ENCODE measurements at places on chromosomes 2 and 18. TPM values are rescaled to one million over a fixed set of nuclear protein-coding genes. Genes with fewer than 3 reads are reported as not detected.
A peak's percentile ranks its signal among the peaks of the same experiment; 100 is the strongest.

GRCh38 chr2:129256642-129257041 lies 722.8 kb upstream of the RAB6C start:
- DNase-seq = no peak

GRCh38 chr2:197613509-197613987 lies 61.8 kb downstream of the RFTN2 start:
- DNase-seq = no peak

- no peak for DNase-seq
These were observed 1.3 kb downstream of the LRRTM4 start for GRCh38 chr2:77520641-77521547.

LCT gene
- polyA plus RNA-seq = not detected

- DNase-seq = no peak
These were observed 4.0 kb downstream of the NRXN1 start for GRCh38 chr2:51027968-51028367.

- no peak for DNase-seq
These were observed 98.4 kb downstream of the CDK15 start for GRCh38 chr2:201904538-201905420.

DNA sequence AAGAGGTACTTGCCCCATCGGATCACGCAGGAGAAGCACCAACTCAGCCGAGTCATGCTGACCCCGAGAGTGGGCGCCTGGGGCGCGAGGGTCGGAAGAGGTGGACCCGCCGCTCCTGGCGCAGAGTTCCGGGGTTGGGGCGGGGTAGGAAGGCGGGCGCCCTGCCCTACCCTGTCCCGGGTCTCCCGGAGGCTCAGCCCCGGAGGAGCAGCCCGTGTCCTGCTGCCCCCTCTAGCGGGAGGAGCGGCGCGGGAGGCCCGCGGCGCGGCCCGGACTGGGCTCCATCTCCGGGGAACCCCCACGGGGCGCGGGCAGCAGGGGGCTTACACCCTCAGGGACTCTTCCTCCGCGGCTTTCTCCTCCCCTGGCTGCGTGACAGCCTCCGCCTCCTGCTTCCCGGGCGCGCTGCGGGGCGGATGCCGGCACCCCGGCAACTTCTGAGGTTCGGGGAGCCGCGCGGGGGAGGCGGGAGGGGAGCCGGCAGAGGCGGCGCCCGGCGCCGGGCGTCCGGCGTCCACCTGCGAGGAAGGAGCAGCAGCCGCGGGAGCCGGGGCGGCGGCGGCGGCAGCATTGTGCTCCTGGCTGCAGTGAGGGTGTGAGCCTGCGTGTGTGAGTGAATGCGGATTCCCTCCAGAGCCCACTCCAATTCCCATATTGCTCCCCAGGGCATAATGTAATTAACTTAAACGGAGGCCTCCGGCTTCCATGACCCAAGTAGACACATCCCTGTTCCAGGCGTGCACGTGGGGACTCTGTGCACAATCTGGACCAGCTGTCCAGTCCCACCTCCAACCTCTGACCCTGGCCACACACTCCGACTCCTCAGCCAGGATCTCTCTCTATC lies 7.6 kb upstream of the TNS1 start:
- no peak for DNase-seq

DNA sequence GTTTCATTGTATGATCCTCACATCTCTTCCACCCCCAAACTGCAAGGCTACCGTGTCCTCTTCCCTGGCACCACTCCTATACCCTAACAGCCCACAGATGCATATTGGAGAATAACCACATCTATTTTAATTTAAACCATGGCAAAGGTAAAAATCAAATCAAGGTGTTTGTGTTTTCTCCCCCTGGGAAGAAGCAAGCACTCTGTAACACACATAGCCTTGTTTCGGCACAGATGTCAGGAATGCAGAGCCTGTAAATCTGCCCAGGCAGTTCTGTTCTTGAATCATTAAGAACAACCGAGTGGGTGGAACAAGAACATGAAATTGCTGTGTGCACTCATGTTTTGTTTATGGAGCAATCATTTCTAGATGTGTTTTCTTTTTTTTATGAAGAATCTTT lies 6.8 kb upstream of the COX7A2L start:
- DNase-seq = no peak

- no peak for DNase-seq
These were observed 89.4 kb upstream of the SLC38A11 start for GRCh38 chr2:165044505-165045303.

TMEM37 gene
- polyA plus RNA-seq = 6.4 TPM

DNA sequence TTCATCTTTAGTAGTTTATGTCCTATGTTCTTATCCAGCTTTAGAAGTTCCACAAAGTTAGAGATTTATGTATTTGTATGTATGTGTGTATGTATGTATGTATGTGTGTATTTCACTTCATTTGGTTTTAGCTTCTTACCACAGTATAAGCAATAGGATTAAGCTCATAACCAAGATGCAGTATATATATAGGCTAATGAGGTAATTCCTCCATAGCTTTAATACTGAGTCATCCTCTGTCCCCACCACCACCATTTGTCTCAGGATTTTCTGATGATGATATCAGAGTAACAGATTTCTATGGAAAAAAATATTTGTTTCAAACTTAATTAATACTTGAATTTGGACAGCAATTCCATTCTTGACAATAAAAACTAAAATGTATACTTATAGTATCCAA lies 159.2 kb downstream of the SOX11 start:
- DNase-seq = no peak

ITPRIPL1 gene
- 4.7 TPM for polyA plus RNA-seq

DNA sequence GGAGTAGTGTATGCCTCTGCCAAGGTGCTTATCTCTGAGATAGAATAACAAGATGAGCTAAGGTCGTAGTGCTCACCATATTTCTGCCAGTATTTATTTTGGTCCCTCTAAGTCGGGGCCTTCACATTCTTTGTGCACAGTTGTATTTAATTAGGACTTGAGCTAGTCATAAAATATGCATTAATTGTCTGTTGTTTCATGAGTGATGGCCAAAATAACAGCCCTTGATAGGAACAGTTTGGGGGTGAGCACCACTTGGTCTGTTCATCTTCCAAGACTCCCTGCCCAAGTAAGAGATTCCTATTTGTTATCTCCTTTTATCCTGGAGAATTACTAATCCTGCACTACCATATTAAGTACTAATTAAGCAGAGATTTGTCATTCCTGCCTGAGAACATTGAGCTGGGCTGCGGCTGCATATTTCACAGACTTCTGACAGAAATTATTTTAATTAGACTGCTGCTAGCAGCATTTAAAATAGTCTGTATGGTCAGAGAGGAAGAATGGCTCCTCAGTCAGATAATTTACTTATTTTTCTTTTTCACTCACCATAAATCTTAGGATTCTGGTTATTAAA lies 435.1 kb downstream of the MTX2 start:
- DNase-seq = peak; percentile 39

ACMSD gene
- 30.5 TPM for polyA plus RNA-seq

GRCh38 chr2:105896765-105897163 lies 152.1 kb downstream of the NCK2 start:
- no peak for DNase-seq

TRIM54 gene
- polyA plus RNA-seq = 0.07 TPM

SP9 gene
- polyA plus RNA-seq = not detected

TUBA3D gene
- 0.29 TPM for polyA plus RNA-seq
